ENCODE measurements at places on chromosomes 3 and 15.

DNA sequence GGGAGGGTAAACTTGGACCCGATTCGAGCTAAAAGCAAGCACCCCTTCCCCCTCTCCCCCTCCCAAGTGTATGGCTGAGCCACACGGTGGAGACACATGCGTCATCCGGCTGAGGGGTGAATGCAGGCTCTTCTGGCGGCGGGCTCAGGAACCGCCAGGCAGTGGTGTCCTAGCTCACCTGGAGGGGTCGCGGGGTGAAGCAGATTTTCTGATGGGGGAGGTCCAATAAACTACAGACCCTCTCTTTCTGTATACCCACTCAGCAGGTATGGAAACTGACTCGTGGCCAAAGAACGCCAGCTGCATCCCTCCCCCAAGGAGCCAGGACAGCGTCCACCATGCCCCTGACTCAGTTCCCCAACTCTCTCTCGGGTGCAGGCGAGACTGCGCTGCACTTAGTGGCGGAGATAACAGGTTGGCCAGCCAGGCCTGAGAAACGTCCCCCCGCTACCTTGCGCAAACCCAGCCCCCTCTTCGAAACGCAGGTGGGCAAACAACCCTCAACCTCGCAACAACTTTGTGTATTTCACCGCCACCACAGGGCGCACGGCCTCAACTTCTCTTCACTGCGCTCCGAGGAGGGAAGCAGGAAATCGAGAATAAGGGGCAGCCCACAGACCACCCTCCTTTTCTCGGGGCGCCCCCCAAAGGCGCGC, 1.3 kb downstream of the MAGI1 start:
- DNase-seq = no peak

DNA sequence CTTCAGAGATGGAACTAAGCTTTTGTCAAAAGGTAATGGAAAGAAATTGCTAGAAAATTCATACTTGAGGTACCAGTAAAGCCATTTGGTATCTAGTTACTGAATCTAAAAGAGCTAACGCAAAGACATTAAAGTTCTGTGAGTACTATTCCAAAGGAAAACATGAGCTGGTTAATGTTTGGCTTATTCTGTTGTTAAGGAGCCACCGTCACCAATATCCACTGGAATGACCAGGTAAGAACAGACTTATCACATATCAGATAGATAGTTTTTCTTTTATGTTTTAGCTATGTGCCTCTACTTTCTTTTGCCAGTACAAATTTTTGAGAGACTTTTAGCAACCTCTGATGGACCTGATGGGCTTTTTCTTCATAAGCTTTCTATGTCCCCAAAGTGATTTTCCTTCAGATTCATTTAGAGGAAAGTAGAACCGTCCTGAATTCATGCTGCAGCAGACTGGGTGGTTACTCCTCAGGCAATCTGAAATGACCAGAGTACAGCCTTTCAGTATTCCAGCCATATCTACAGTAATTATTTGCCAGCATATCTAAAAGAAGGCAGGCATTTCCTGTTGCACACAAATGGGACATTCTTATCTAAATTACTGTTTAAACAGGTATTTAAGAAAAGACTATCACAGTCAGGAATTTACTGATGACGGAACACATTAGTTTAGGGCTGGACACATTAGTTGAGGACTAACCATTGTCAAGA, 274.1 kb downstream of the MECOM start:
- DNase-seq = no peak

DNA sequence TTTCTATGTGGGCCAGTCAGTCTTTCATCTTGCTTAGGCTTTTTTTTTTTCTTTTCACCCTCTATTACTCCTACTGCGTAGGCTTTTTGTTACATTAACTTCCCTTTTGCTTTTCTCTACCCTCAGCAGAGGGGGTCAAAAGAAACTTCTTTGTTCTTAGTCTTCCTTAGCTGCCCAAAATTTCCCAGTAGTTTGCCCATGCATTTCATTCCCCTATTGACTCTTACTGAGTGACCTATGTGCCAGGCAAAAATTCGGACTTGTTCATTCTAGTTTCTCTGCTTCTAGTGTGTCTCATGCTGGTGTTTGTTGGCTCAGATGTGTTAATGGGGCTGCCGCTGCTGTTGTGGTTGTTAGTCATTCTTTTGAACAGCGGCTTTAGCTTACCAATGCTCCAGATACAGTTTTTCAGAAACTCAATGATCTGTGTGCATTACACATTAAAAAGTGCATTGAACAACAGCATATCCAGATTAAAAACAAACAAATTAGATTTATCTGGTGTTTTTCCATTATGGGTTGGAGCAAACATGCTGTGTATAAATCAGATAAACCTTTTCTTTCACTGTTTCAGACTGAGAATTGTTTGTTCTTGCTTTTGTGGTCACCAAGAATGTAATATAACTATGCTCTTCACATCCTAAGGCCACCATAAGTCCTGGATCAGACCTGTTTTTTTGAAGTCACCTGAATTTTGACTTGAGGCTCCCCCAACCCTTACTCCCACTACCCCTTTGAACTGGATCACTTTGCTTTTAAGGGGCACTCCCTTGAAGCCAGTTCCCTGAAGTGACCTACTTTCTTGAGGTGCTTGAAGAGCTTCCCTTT, 43.1 kb downstream of the PDE8A start:
- no peak for DNase-seq

GRCh38 chr15:27535445-27536129, 563.5 kb downstream of the OCA2 start:
- DNase-seq = no peak

GRCh38 chr3:16264174-16264707, 502 bp downstream of the DPH3 start:
- DNase-seq = no peak

GRCh38 chr3:59968513-59969045, 918.8 kb upstream of the CFAP20DC start:
- no peak for DNase-seq

GRCh38 chr15:100898152-100898490, 18.5 kb downstream of the ALDH1A3 start:
- DNase-seq = no peak

- no peak for DNase-seq
These were observed 237.2 kb downstream of the MBNL1 start for GRCh38 chr3:152505926-152506325.

GRCh38 chr3:118348169-118348557, 686.5 kb downstream of the IGSF11 start:
- no peak for DNase-seq

DNA sequence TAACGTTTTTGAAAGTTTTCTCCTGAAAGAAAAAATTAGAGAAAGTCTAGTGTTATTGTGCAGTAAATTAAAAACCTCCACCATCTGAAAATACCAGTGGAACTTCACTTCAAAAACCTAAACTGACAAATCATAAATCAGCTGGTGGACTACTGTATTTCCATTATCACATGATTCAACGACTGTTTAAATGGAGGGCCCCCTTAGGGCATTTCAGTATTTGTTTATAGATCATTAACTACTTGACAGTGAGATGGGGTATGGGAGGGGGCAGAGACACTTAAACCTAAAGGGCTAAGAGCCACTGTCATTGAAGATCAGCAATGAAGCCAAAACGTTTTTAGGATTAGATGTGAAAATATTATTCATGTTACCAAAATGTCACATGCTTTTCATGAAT, 8.8 kb upstream of the C15orf61 start:
- DNase-seq = no peak

GRCh38 chr15:59052915-59053407, 52.0 kb upstream of the CCNB2 start:
- no peak for DNase-seq

GRCh38 chr3:133954717-133955360, 59.2 kb upstream of the RAB6B start:
- no peak for DNase-seq

- DNase-seq = no peak
These were observed 6.5 kb downstream of the CPEB1 start for GRCh38 chr15:82640672-82641071.

GRCh38 chr3:147408188-147409100, 721 bp upstream of the ZIC1 start:
- DNase-seq = no peak

GRCh38 chr3:124878561-124879336, 8.4 kb downstream of the ITGB5 start:
- no peak for DNase-seq

DNA sequence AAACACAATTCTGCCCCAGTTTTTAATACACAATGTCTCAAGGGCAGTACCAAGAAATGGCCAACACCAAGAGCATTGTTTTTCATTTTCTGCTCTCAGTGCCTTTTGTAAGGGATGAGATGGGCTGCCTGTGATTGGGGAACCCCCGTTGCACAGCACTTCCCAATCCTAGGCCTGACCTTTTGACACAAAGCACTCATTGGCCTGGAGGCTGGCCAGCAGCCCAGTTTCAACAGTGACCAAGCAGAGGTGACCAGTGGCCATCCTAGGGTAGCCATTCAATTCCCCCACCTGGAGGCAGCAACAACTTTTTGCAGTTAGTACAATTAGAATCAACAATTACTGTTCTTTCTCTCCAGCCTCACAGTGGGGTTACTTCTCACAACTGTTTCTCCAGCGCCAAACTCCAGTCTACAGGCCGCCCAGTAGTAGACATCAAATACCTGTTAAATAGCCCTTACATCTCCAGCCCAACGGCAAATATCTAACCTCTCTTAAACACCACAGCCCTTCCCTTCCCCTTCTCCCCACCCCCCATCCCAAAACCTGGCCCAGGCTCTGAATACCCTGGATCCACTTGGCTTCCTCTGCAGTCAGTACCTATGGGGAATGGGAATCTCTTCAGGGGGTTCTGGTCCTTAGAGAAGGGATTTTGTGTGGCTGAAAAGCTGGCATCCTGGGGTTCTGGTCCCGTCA, 8.9 kb upstream of the LRRC2 start:
- no peak for DNase-seq

DNA sequence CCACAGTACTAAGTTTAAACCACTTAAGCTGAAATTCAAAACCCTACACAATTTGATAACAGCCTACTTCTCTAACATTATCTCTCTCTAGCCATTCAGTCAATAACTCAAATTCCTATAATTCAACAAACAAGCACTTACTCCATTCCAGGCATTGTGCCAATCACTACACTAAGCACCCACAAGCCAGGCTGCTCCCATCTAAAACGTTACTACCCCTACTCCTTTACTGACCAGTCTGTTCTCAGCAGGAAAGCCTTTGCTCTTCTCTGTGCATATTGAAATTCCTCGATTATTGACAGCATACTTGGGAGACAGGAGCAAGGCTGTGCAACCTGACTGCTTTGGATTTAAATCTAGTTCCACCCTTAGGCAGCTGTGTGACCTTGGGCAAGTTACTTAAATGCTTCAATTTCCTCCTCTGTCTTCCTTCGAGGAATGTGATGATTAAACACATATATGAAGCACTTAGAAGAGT, 177.2 kb upstream of the THBS1 start:
- DNase-seq = no peak

DNA sequence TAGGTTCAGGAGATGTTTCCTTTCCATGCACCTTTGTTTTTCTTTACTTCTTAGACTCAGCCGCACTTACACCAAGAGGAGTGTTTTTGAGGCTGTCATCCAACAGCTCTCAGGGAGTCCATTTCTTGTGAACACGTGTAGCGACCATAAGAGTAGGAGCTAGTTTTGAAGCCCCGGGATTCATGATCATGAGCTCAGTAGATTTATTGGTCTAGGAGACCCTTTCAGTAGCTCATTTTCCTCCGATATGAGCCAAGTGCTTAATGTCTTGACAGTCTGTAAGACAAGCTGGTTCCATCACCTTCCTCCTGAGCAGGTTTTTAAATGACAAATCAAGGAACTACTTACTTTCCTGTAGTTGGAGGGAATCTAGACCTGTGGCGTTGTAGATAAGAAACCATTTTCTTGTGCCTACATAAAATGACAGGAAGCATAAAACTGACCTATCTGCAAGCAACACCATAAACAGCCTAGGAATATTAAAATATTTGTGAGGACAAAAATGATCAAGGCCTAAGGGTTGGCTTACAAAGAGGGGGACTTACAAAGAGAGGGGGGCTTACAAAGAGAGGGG, 172.6 kb upstream of the BHLHE40 start:
- no peak for DNase-seq

- no peak for DNase-seq
These were observed 72.3 kb upstream of the LRIG1 start for GRCh38 chr3:66572938-66573710.

DNA sequence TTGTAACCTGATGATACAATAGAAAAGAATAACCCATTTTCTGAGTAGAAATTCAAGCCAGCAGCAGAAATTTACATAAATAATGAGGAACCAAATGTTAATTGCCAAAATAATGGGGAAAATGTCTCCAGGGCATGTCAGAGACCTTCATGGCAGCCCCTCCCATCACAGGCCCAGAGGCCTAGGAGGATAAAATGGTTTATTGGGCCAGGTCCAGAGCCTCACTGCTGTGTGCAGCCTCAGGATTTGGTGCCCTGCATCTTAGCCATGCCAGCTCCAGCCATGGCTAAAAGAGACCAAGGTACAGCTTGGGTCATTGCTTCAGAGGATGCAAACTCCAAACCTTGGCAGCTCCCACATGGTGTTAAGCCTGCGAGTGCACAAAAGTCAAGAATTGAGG, 352.1 kb upstream of the MEIS2 start:
- no peak for DNase-seq

GRCh38 chr15:97082830-97083229, 752.3 kb downstream of the NR2F2 start:
- no peak for DNase-seq

DNA sequence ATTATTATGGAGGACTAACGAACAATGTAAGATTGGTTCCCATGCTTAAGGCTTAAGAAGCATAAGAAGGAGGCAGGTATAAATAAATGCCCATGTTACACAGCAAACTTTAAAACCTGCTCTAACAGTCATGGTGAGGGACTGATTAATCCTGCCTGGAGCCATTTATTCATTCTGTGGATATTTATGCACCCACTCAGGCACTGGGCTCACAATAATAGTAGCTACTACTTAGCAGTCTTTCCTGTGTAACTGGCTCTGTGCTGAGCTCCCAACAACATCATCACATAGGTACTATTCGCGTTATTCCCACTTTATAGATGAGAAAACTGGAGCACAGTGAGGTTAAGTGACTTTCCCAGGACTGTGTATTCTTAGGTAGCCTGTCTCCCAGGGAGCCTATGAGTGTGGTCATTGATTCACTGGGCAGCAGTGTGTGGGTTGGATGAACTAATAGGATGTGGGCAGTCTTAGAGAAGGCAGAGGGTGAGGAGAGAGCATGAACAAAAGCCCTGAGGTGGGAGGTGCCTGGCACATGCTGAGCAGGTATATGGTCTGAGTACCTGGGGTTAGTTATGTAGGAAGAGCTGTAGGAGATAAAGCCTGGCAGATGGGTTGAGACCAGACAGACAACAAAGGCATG, 44.1 kb upstream of the UMPS start:
- DNase-seq = no peak

- DNase-seq = no peak
These were observed 191.8 kb downstream of the LSAMP start for GRCh38 chr3:116253511-116253910.

GRCh38 chr3:128727996-128728395, 2.0 kb downstream of the RAB7A start:
- no peak for DNase-seq

DNA sequence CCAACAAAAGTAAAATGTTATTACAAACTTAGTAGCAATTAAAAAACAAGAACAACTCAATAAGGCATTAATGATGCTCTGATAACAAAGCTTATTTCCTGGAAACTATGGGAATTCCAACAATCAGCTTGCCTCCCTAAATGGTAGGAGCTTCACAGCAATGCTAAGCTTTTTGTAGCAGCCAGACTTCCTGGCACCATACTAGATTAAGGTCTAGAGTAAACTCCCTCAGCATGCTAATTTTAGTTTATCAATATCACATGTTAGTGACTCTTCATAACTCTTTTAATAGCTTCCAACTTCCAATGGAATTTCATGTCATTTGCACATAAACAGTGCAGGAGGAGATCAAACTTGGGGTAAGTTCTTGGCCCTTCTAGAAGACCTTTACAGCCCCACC, 782.0 kb downstream of the MCTP2 start:
- no peak for DNase-seq

All from stimulated activated CD8-positive, alpha-beta memory T cell treated with anti-CD3 and anti-CD28 coated beads, Interleukin-4, amount 100 ng/mL, for 1 hour (primary cell).